ENCODE measurements at places on chromosomes 5 and 9.

- DNase-seq = no peak
These were observed 308.6 kb downstream of the FBXL7 start for GRCh38 chr5:15808577-15808976.

DNA sequence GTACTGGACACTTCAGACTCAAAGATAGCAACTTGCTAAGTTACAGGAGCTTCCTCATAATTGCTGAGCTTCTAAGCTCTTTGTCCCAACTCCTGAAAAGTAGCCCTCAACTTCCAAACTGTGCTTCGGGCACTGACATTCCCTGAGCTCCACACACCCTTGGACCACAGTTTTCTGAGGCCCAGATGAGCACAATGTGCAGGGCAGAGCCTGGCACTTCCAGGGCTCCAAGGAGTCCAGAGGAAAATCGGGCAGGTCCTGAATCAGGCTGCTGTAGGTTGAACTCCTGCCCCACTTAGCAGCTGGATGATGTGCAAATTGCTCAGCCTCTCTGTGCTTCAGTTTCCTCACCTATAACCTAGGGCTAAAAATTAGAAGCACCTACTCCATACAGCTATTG is 54.6 kb upstream of the KCNIP1 start:
- DNase-seq = no peak

DNA sequence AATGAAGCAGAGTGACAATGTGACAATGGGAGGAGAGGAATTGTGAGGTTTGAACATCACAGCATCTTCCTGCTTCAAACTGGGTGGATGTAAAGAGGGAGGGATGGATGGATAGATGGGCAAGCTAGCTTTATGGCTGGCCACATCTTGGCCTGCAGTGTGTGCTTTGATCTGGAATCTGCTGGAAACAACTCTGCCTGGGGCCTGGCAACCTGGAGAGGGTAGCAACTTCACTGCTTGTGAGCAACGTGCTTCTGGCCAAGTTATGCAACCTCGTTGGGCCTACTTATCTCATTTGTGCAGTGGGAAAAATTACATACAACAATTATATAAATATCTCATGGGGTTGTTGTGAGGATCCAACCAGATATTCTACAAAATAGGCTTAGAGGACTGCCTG is 5.3 kb downstream of the IL9 start:
- no peak for DNase-seq

DNA sequence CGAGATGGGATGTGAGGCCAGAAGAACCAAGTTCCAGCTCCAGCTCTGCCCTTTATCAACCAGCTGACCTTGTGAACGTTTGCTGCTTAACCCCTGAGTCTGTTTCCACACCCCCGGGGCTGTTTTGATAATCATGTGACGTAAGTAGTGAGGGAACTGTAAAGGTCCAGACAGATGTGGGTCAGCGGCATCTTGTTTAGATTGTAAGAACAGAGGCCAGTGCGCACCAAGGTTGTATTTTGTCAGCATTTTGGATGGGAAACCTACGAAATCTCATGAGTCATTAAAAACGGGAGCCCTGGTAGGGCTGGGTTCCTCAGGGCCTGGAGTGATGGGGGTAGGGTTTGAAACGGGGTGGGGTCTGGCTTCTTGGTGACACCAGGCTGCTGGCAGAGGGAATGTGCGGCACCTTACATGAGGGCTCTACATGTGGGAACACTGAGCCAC is 13.8 kb upstream of the COL15A1 start:
- DNase-seq = no peak
